ENCODE measurements at places on chromosomes 1 and 21.

DNA sequence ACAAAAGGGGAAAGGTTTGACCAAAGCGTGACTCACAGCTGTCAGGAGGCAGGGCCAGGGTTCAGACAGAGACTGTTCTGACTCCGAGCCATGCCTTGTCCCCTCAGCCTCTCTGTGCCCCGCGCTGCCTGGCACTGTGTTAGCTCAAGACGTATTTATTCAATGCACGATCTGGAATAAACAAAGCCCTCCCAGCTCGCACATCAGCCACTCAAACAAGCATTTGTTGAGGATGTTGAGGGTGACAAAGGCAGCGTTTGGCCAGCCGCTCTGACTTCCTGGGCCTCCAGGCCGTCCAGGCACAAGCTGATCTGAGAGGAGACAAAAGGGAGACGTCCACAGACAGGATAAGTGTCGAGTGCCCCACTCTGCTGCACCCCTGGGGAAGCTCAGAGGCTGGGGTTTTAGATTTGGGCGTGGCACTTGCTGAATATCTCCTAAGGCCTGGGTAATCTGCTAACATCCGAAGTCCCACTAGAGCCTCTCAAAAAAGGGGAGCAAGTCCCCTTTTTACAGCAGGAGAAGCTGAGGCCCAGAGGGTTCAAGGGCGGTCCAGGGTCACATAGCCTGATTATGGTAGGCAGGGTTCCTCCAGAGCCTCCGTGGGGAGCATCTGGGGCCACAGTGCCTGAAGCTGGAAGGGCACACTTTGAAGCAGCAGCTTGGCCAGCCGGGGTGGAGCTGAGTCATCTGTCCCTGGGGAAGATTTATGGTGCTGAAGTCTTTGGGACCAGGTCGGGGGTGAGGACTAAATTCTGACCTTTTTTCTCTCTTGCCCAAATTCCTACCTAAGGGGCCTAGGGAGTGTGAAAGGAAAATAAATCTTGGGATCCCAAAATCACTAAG lies 95.9 kb downstream of the SPSB1 start:
- DNase-seq: no peak

DNA sequence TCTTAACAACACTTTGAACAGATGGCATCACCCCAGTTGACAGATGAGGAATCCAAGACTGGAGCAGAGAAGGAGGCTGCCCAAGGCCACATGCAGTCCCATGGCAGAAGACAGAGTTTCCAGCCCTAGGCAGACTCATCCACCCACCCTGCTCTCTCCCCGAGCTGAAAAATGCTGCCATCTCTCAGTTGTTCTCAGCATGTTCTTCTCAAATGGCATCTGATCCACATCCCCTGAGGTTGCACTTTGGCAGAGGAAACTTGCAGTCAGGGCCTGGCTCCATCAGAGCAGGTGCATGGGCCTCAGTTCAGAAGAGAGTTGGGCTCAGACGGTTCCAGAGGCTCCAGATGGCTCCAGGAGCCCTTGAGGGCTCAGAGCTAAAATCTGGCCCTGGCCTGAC lies 709.4 kb downstream of the MATN1 start:
- DNase-seq: no peak

DNA sequence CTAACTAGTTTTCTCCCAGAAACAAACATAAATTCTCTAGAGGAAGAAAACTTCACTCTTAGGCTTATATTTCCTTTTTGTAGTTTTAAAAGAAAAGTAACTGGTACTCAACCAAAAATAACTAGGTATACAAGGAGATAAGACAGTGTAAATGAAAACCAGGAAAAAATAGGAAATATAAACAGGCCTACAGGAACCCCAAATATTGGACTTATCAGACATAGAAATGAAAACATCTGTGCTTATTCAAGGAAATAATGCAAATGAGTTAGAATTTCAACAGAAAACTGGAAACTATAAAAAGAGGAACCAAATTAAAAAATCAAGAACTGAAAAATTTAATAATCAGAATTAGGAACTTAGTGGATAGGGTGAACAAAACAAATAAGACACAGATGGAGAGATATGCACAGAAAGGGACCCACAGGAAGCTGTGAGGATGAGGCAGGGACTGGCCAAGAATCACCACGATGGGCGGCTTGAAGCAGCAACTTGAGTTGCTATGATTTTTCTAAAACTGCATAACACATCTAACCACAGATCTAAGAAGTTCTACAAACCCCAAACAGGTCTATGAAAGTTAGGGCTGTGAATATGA lies 67.5 kb upstream of the ACTRT2 start:
- no peak for DNase-seq

GRCh38 chr1:48540587-48540986 lies 68.6 kb upstream of the SPATA6 start:
- no peak for DNase-seq

DNA sequence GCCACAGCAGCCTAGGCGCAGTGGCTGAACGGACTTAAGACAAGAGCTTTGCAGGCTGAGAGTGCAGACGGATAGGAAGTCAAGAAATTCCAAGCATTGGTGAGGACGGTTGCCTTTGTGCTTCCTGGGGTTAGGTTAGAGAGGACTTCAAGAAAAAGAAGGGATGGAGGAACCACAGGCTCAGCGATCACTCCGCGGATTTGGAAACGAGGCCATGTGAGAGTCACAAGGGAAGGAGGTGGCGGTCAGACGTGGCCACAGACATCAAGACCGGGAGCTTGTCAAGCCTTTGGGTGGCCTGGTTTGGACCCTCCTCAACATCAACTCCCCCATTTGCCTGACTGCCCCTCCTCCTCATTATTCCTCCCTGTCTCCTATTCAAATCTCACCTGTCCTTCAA lies 62.3 kb downstream of the NID1 start:
- no peak for DNase-seq

- no peak for DNase-seq
These were observed 132.2 kb upstream of the HOOK1 start for GRCh38 chr1:59682396-59683080.

DNA sequence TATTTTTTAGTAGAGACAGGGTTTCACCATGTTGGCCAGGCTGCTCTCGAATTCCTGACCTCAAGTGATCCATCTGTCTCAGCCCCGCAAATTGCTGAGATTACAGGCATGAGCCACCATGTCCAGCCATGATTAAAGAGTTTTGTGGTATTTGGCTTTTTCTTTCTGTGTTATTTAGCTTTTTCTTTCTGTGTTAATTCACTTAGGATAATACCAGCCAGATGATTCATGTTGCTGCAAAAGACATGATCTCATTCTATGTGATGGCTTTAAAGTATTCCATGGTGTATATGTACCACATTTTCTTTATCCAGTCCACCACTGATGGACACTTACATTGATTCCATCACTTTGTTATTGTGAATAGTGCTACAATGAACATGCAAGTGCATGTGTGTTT lies 1135.2 kb downstream of the AMY1C start:
- no peak for DNase-seq

- DNase-seq: no peak
These were observed 194.7 kb downstream of the AK5 start for GRCh38 chr1:77476475-77476874.

- peak; percentile 65 for DNase-seq
These were observed 1.1 kb downstream of the SKI start for GRCh38 chr1:2229037-2229864.

DNA sequence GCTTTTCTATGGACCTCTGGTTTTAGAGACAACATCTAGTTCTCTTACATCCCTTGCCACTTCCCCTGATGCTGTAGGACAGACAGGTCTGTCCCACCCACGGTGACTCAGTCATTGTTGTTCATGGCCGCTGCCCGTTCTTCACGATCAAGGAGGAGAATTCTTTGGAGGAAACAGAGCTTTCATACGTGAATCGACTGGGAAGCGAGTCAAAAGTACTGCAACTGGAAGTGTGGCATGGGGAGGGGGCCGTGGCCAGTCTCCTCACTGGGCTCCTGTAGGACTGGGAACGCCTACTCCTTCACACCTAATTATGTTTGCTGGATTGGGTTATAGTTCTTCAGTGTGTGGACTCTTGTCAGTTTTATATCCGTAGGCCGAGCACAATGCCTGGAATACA lies 4.4 kb upstream of the SLC37A1 start:
- no peak for DNase-seq

DNA sequence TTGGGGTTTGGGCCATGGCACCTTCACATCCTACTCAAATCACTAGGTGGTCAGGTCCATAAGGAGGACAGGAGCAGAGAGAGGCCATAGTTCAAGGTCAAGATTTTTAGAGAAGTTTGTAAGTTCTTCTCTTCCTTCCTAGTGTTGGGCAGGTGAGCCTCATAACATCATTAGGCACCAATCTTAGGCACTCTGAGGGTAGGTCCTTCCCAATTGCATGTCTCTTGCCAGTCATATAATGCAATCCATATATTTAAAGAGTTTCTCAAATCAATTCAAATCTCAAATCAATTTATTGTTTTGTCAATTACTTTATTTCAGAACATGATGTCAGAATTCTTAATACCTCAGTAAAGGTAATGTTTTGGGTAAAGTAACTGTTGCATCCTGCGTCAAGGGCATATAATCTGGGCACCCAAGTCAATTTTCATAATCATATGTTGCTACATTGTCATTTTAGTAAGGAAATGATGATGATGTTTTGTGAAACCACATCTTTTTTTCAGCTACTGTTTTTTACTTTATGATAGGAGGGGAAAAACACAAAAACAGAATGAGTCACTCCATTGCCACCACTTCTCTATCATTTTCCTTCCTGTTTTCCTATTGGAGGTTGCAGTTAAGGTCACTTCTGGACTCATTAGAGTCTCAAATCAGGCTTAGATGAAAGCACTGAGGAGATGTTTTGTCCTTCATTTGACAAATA lies 122.7 kb downstream of the UCHL5 start:
- no peak for DNase-seq

DNA sequence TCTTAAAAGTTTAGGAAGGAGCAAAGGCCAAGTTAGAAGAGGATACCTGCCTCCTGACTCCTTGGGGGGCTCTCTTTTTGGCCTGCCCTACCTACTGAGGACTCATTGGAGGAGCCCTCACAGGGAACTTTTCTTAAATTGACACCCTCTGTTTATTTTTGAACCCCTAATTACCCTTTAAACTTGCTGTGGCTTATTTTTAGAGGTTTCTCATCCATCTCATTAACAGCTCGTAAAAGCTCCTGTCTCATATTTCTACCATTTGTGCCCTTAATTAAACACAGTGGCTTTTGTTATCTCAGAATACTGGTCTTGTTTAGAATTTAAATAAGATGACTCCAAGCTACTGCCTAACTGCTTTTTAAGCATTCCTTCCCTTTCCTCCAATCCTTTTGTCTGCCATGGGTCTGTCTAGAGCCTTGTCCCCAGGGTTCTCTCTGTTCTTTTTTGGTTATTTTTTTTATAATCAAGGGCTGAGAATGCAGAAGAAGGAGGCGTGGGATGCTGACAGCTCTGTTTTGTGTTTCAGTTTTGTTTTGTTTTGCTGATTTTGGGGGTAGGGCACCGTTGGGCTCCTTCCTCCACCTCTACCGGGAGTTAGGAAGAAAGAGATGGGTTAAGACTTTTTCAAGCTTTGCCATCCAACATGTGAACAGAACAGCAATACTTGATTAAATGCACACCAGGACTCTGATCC lies 78.0 kb downstream of the SYT6 start:
- no peak for DNase-seq

- no peak for DNase-seq
These were observed 6.0 kb downstream of the FTCD start for GRCh38 chr21:46149205-46149901.

DNA sequence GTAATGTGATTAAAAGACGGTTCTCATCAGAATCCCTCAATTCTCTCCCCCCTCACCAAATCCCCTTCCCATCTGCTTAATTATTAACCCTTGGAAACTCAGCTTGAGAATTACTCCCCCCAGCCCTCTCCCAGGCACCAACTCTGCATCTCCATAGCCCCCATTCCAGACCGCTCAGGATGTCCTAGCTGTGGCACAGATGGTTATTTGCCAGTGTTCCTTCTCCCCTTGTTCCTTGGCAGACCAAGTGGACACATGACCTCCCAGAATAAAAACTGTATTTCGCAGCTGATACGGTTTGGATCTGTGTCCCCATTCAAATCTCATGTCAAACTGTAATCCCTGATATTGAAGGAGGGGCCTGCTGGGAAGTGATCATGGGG lies 14.6 kb downstream of the HENMT1 start:
- DNase-seq: no peak

DNA sequence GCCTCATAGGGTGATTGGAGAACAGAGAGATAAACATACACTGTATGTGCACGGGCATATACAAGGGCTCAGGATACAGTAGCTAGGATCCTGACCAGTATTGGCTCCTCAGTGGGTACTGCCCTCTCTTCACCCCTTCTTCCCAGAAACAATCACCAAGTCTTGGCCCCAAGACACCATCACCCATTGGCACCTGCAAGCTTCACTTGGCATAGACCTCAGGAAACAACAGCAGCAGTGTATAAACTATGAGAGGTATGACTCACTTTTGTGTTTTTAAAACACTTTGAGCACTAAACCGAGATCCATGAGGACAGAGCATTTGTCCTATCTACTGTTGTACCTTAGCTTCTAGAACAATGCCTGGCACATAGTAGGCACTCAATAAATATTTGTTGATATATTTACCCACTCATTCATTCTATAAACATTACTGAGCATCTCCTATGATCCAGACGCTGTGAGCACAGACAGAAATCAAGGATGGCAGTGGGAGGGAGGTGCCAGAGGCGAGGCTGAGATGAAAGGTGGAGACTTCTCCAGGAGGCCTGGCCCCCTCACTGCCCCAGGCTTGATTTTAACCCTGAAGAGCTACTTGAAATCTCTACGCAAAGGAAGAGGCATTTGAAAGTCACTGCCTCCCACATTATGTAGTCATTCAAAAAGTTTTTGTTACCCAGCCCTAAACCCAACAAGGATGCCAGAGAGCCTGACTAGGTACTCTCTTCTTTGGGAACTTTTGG lies 95.2 kb downstream of the CAMK2N1 start:
- DNase-seq: no peak

- no peak for DNase-seq
These were observed 87.6 kb downstream of the MTR start for GRCh38 chr1:236882678-236883077.

DNA sequence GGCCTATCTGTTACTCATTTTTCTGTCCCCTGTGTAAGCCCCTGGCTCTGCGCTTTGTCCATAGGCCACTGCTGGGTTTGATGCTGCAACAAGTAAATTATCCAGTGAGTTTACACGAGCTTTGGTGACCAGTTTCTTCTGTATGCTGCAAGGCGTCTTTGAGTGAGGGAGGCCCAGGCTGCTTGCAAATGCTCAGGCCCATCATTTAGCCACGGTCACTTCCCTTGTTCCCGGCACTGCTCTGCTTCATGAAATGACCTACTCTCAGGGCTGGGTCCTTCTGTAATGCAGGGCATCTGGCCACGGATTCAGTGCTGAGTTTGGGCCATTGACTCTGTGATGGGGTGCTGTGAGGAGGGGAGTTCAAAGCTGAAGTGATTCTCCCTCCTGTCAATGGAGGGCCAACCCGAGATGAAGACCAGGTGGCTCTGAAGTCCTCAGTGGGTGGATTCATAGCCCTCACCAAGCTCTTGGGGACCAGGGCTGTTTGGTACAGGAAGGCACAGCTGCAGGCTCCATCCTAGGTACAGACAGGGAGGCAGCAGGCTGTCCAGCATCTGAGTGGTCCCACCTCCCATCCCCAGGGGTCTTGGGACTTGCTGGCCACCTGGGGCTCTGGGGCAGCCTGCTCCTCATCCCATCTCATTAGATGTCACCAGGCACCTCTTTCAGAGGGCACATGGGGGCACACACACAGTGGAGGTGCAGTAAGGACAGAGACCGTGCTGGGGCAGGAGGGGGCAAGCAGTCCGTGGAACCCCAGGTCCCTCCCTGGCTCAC lies 21.7 kb downstream of the LHX4 start:
- no peak for DNase-seq
